GM12892 (cell line): ENCODE measurements at places on chromosomes 2 and 18.

GRCh38 chr18:49731860-49732311, 81.4 kb downstream of the ACAA2 start:
- no peak for DNase-seq

GRCh38 chr2:120935339-120936313, 200.0 kb downstream of the GLI2 start:
- no peak for DNase-seq

- no peak for DNase-seq
These were observed 106.9 kb upstream of the CD302 start for GRCh38 chr2:159904959-159905305.

- no peak for DNase-seq
These were observed 42.7 kb downstream of the UBE2F start for GRCh38 chr2:238009563-238009962.

GRCh38 chr2:74892609-74893008, 58.7 kb downstream of the HK2 start:
- no peak for DNase-seq

DNA sequence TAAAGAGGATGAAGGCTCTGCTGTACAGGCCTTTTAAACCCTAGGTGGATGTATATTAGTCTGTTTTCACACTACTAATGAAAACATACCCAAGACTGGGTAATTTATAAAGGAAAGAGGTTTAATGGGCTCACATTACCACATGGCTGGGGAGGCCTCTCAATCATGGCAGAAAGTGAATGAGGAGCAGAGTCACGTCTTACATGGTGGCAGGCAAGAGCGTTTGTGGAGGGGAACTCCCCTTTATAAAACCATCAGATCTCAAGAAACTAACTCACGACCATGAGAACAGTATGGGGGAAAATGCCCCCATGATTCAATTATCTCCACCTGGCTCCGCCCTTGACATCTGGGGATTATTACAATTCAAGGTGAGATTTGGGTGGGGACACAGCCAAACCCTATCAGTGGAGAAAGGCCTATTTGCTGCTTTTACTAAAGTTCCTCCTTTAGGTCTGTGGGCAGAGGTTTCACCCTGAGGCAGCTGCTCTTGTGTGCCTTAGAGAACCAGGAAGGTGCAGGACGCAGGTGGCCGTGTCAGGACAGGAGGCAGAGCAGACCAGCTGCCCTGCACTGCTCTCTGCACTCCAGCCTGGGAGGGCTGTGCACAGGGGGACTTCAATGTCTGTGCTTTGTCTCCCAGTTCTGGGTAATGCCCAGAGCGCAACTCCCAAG, 178.8 kb upstream of the HDAC4 start:
- no peak for DNase-seq

GRCh38 chr2:59896499-59897245, 656.8 kb downstream of the BCL11A start:
- no peak for DNase-seq

DNA sequence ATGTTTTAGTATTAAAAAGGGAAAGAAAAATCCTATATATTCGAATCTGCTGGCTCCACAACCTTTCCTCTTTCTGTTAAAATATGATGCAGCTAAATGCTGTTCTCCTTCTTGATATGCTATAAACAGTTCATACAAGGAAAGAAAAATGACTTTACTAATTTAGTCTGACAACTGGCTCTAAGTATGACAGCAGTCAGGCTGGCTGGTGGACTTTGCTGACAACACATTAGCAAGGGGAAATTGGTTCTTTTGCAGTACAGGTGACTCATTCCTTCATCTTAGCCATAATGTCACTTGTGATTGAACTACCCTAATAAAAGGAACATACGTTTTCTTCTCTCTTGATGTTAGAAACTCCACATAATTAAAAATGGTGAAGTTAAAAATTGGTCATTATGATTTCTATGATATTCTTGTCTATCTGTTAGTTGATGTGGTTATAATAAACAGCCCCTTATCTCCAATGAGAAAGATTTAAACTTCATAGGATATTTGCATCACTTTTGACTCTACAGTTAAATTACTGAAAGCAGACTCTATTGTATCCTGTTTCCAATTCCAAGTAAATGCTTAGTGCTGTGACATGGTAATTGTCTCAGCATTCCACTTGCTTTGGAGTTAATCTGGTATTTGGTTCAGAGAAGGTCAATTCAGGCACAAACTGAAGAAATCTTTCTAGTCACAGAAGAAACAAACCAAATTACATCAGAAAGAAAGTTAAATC, 315.3 kb upstream of the GULP1 start:
- no peak for DNase-seq

DNA sequence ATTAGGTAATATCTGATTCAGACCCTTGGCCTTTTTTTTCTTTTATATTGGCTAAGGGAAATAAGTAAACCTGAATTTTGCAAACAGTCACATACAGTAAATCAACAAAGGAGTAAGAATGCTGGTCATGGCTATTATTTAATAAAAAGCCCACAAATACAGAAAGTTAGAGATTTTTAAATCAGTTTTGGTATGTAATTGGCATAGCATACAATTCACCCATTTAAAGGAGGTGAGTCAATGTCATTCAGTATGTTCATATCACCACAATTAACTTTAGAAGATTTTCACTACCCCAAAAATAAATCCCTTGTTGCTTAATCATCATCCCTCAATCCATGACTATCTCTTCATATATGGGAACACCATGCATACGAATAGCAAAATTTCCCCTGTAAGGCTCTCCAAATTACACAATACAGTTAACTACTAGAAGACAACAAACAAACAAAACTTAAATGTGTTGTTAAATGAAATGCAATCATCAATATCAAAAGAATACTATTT, 45.9 kb upstream of the NYAP2 start:
- DNase-seq: no peak

DNA sequence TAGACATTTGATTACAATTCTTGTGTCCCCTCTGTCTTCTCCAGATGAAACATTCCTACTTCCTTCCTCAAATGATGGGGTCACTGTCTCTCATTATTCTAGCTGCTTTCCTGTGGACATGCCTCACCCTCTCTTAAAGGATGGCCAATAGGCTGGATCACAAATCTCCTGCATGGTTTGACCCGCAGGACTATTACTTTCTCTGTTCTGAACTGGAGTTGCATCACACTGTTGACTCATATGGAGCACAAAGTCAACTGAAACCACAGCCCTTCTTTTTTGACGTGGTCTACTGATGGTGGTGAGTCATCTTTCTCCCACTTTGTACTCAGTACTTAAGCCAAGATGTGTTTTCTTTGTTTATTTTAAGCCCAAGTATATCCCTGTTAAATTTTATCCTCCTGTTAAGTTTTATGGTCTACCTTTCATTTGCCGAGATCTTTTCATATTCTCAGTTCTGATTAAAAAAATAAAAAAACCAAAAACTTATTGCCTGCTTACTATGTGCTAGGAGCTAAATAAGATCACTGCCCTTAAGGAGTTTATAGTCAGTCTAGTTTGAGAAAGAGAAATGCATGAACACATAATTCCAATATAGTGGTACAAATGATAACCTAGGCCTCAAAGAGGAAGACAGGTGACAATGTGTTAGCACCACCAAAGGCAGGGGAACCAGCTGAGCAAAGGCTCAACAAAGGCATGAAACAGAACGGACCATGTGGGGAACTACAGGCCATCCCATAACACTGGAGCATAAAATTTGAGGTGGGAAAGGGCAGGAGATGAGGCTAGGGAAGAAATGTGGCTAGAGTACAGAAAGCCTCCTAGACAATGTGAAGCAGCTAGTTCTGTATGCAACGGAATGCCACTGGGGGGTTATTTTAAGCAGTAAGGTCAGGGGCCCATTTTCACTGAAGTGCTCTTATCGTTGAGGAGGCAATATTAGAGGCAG, 67.6 kb upstream of the ZFP36L2 start:
- DNase-seq: peak; percentile 50
